ENCODE measurements at places on chromosomes 13 and 19.

DNA sequence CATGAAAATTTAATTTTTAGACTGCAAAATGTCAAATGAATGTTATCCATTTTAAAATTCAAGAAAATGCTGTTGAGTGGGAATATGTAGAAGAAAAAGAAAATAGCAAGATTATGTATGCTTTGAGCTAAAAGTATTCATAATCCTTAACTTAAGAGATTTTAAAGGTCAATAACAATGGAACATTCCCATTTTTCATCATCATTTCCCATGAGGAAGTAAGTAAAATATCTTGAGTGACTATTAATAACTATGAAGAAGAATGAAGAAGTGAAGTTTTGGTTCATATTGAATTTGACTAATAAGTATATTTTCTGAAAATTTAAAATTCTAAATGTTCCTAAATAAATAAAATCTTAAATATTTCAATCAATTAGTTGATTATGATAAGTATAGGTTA is 273.4 kb downstream of the DACH1 start:
- DNase-seq, result no peak

GRCh38 chr13:57582032-57582431 is 49.5 kb upstream of the PCDH17 start:
- DNase-seq, result no peak

DNA sequence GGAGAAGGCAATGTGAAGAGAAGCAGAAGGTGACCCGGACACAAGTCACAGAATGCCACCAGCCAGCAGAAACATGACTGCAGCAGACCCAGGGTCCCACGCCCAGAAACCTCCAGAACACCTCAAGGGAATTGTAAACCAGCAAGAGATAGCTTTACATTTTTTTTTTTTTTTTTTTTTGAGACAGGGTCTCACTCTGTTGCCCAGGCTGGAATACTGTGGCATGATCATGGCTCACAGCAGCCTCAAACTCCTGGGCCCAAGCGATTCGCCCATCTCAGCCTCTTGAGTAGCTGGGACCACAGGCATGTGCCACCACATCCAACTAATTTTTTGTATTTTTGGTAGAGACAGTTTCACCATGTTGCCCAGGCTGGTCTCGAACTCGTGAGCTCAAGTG is 10.5 kb upstream of the CEACAM20 start:
- DNase-seq, result no peak

GRCh38 chr13:98994080-98994479 is 16.2 kb upstream of the DOCK9 start:
- DNase-seq, result no peak
